Activated naive CD8-positive, alpha-beta T cell treated with anti-CD3 and anti-CD28 coated beads for 36 hours (primary cell): ENCODE measurements at places on chromosomes 16 and 17. TPM values are rescaled to one million over a fixed set of nuclear protein-coding genes. Genes with fewer than 3 reads are reported as not detected.

Gene TMEM231
- 4.0 TPM for total RNA-seq

GRCh38 chr16:17296431-17296830 lies 174.3 kb downstream of the XYLT1 start:
- no peak for DNase-seq
- peaks cover 3% of the 10 kb centered on the region for H3K36me3 ChIP-seq
- no peaks in the 10 kb centered on the region for H3K4me1 ChIP-seq
- H3K27me3 ChIP-seq, result no peaks in the 10 kb centered on the region

Gene TMEM220
- total RNA-seq, result 2.5 TPM

- peaks cover 48% of the 10 kb centered on the region for H3K27me3 ChIP-seq
- H3K4me1 ChIP-seq, result no peaks in the 10 kb centered on the region
- H3K27ac ChIP-seq, result no peak overlapping the region
- no peaks in the 10 kb centered on the region for H3K36me3 ChIP-seq
- no peak for DNase-seq
Observed at GRCh38 chr17:48693178-48693577, 29.1 kb downstream of the PRAC1 start.

DNA sequence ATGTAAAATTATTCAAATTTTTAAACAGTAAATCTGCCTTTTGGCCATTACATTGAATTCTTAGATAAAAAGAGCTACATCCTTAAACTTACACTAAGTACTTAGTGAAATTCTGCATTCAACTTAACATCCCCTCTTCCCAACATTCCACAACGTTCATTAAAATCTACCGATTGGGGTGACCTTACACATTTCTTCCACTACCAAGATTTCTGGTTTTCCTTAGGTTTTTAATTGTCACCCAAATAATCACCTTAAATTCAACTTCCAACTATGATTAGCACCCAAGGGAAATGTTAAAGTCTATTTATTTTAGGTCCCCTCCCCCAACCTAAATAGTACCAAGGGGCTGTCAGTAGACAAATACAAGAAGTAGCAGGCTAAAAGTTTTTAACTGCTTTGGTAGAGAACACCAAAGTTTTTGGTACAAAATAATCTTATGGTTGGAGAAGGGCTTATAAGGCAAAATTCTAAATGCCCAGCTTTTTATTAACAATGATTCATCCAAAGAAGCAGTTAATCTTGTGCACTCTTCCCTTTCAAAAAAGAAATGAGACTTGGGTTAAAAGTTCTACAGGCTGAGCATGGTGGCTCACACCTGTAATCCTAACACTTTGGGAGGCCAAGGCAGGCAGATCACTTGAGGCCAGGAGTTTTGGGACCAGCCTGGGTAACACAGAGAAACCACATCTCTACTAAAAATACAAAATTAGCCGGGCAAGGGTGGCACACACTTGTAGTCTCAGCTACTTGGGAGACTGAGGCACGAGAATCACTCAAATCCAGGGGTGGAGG lies 4.7 kb downstream of the SRSF1 start:
- peaks cover 69% of the 10 kb centered on the region for H3K4me1 ChIP-seq
- peak overlapping the region; percentile 72 for H3K27ac ChIP-seq
- no peaks in the 10 kb centered on the region for H3K27me3 ChIP-seq
- peaks cover 68% of the 10 kb centered on the region for H3K36me3 ChIP-seq

DNA sequence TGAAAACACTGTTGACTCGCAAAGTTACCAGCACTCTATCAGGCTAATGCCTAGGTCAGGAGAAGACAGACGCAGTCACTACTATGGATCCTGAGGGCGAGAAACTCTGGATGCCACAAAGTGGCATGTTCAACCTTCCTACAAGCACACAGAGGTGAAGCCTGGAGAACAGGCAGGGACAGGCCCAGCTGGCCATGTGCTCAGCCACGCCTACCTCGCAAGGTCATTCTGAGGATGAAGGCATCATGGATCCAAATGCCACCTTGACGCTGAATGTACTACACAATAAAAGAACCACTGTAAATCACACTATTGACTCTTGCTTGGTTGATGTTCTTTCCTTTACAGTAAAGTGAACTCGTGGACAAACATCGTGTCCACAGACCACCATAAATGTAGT lies 85.8 kb downstream of the ANKRD11 start:
- peak overlapping the region; percentile 88 for H3K27ac ChIP-seq
- H3K4me1 ChIP-seq, result peaks cover 75% of the 10 kb centered on the region
- peaks cover 22% of the 10 kb centered on the region for H3K36me3 ChIP-seq
- no peaks in the 10 kb centered on the region for H3K27me3 ChIP-seq
- DNase-seq, result no peak

- H3K4me3 ChIP-seq, result no peak overlapping the region
- no peak for DNase-seq
- H3K27ac ChIP-seq, result no peak overlapping the region
- H3K27me3 ChIP-seq, result no peaks in the 10 kb centered on the region
- peaks cover 16% of the 10 kb centered on the region for H3K36me3 ChIP-seq
- H3K4me1 ChIP-seq, result peaks cover 19% of the 10 kb centered on the region
Observed at GRCh38 chr17:60315650-60316049, 76.3 kb downstream of the USP32 start.

DNA sequence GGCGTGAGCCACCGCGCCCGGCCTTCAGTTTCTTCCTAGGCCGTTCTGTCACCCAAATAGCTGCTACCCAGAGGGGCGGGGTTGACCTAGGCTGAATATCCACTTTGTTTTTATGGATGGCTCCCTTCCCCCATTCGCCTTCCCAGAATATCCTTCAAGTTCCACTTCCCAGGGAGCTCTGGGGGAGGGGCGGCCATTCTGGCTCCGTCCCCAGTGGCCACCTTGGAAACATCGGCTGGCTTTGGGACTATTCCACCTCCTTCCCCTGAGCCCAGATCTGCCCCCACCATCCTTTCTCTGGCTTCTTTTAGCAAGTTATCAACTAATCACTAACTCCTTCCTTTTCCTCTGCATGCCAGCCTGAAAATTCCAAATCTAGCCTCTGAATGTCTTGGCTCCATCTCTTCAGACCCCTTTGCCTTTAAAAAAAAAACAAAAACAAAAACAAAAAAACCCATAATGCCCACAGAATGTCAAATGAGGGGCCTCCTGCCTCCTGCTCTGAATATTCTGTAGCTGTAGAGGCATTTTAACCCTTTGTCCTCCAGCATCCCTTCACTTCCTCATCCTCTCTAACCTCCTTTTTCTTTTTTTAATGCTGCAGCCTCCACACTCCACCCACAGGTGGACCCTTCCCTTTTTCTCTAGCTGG lies 6.4 kb downstream of the ATP1B2 start:
- H3K27ac ChIP-seq, result no peak overlapping the region
- no peaks in the 10 kb centered on the region for H3K4me1 ChIP-seq
- no peak overlapping the region for H3K4me3 ChIP-seq
